GM23248 (cell line): ENCODE measurements at places on chromosomes 3 and 15. TPM values are rescaled to one million over a fixed set of nuclear protein-coding genes. Genes with fewer than 3 reads are reported as not detected.

DNA sequence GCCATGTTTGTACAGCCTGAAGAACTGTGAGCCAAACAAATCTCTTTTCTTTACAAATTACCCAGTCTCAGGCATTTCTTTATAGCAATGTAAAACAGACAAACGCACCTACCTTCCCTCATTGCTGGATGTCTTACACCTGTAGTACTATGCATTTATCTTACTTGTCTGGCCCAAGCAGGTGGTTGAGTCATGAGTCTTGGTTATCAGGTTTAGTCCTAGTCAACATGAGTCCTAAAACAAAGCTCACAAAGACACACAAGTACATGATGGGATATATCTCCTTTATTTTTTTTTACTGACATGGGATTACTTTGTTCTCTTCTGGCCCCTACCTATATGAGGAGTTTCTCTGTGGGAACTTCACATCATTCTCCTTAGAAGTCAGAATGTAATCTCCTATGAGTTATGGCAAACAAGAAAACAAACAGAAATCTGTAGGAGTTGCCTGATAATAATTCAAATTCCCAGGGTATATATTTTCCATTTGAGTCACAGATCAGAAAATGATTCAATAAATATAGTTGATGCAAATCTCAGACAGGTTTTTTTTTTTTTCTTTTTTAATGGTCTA is 33.6 kb upstream of the PLSCR2 start:
- no peaks in the 10 kb centered on the region for H3K36me3 ChIP-seq
- peak overlapping the region; percentile 68 for H3K27ac ChIP-seq
- peaks cover 37% of the 10 kb centered on the region for H3K4me1 ChIP-seq
- peak overlapping the region; percentile 21; the same call in 1 of the 2 replicates for H3K4me3 ChIP-seq
- no peak for DNase-seq
- no peaks in the 10 kb centered on the region for H3K27me3 ChIP-seq

- H3K27me3 ChIP-seq, result no peaks in the 10 kb centered on the region
- no peak overlapping the region for H3K4me3 ChIP-seq
- peaks cover 7% of the 10 kb centered on the region; the same call in 1 of the 2 replicates for H3K36me3 ChIP-seq
- H3K27ac ChIP-seq, result no peak overlapping the region
- DNase-seq, result no peak
Measured at GRCh38 chr15:89852342-89852995, 37.8 kb upstream of the ANPEP start.

DNA sequence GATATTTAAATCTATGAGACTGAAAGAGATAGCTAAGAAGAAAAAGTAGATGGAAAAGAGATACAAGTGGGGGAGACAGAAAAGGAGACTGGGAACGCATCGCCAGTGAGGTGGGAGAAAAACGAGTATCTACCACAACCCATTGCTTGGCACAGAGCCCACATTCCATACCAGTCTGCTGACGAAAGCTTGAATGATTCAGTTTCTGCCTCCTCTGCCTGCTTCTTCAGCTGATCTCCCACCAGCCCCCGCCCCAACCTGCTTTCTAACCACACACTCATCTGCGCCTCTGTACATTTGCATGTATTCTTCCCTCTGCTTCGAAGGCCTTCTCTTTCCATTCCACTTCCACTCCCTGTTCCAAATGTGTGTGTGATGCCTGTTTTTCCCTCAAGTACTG is 188.1 kb downstream of the USP13 start:
- DNase-seq, result peak; percentile 33
- no peaks in the 10 kb centered on the region for H3K4me1 ChIP-seq
- H3K27me3 ChIP-seq, result 0 out of 2 replicates have a peak, but pooled peaks cover under 1% of the 10 kb centered on the region
- H3K36me3 ChIP-seq, result no peaks in the 10 kb centered on the region

DNA sequence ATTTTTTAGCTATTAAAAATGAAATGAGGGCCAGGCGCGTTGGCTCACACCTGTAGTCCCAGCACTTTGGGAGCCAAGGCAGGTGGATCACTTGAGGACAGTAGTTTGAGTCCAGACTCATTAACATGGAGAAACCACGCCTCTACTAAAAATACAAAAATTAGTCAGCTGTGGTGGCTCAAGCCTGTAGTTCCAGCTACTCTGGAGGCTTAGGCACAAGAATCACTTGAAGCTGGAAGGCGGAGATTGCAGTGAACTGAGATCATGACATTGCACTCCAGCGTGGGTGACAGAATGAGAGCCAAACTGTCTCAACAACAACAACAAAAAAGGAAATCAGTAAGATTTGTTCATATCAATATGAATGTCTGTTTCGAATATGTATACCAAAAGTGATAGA is 517.1 kb downstream of the ROBO1 start:
- H3K4me1 ChIP-seq, result peaks cover 27% of the 10 kb centered on the region
- no peak for DNase-seq
- no peak overlapping the region for H3K27ac ChIP-seq
- no peak overlapping the region for H3K4me3 ChIP-seq
- no peaks in the 10 kb centered on the region for H3K36me3 ChIP-seq

DNA sequence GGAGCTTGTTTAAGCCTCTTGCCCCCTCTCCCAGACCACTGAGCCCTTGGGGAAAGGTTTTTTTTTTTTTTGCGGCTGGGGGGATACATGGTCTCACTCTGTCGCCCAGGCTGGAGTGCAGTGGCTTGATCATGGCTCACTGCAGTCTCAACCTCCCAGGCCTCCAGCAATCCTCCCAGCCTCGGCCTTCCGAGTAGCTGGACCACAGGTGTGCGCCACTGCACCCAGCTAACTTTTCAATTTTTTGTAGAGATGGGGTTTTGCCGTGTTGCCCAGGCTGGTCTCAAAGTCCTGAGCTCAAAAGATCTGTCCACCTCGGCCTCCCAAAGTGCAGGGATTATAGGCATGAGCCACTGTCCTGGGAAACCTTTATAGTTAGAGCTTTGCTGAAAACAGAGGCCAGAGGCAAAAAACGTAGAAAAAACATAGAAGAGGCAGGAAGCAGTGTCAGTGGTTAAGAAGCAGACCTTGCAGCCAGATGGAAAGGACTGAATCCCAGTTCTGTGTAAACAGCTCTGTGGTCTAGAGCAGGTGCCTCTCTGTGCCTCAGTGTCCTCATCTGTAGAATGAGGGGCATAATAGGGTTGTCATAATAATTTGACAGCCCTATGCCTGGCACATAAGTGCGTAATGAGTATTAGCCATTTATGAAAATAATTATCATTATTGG is 33.1 kb downstream of the CMTM7 start:
- H3K27me3 ChIP-seq, result no peaks in the 10 kb centered on the region
- peaks cover 27% of the 10 kb centered on the region for H3K4me1 ChIP-seq
- H3K4me3 ChIP-seq, result no peak overlapping the region
- H3K36me3 ChIP-seq, result no peaks in the 10 kb centered on the region
- no peak overlapping the region for H3K27ac ChIP-seq
- DNase-seq, result no peak

DNA sequence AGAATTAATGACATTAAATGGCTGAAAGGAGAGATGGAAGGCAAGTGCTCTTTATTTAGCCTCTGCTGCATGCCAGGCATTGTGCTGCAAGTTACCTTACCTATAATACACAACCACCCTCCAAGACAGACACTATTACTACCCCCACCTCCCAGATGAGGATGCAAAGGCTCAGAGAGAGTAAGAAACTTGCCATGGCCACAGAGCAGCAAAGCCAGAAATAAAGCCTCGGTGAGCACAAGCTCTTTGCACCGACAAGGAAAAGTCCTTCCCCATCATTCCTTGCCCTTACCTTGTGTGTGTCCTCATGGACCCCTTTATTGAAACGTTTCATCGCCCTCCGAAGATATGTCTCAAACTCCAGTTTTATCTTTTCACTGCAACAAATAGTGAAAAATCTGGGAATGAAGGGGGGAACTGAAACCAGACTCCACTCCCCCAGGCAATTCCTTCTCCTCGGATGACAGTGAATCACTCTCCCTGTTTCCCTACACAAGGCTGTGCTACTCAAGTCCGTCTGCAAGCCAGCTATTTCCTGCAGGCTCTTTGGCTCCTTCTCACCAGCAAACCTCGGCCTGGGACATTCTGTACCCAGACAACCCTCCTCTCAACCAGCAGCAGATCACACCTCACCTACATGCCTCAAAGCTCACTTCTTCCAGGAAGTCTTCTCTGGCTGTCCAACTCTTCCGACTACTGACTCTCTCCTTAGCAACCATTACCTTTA is 11.4 kb downstream of the XPC start:
- no peak for DNase-seq
- peaks cover 32% of the 10 kb centered on the region for H3K4me1 ChIP-seq
- H3K27ac ChIP-seq, result no peak overlapping the region
- H3K4me3 ChIP-seq, result no peak overlapping the region

DNA sequence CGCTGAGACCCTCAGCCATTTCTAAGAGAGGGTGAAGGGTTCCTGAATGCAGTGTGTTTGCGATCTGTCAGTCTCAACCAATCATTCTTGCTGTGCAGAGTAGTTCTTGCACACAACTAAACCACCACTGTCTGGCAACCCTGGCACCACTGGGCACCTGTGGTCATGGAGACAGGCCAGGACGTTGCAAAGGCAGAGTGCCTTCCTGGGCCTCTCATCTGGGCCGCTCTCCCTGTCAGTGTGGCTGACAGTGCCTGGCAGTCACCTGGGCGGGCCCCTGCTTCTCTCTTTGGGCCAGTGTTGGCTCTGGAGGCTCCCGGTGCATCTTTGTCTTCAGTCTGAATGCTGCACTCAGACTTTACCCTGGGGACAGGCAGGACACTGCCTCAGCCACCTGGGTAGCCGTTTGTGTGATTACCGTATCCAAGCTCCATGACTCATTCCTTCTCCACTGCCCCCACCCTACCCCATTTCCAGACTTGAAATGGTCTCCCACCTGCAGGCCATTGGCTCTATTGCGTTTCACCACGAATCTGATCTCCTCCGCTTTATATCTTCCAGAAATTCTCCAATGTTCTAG is 104.6 kb upstream of the KLF13 start:
- no peak for DNase-seq
- no peak overlapping the region for H3K4me3 ChIP-seq
- H3K36me3 ChIP-seq, result no peaks in the 10 kb centered on the region
- H3K4me1 ChIP-seq, result no peaks in the 10 kb centered on the region

- peaks cover 4% of the 10 kb centered on the region; the same call in 1 of the 2 replicates for H3K27me3 ChIP-seq
- DNase-seq, result no peak
- H3K27ac ChIP-seq, result no peak overlapping the region
- no peak overlapping the region for H3K4me3 ChIP-seq
- H3K4me1 ChIP-seq, result no peaks in the 10 kb centered on the region
Measured at GRCh38 chr3:102533784-102534183, 99.0 kb downstream of the ZPLD1 start.

DNA sequence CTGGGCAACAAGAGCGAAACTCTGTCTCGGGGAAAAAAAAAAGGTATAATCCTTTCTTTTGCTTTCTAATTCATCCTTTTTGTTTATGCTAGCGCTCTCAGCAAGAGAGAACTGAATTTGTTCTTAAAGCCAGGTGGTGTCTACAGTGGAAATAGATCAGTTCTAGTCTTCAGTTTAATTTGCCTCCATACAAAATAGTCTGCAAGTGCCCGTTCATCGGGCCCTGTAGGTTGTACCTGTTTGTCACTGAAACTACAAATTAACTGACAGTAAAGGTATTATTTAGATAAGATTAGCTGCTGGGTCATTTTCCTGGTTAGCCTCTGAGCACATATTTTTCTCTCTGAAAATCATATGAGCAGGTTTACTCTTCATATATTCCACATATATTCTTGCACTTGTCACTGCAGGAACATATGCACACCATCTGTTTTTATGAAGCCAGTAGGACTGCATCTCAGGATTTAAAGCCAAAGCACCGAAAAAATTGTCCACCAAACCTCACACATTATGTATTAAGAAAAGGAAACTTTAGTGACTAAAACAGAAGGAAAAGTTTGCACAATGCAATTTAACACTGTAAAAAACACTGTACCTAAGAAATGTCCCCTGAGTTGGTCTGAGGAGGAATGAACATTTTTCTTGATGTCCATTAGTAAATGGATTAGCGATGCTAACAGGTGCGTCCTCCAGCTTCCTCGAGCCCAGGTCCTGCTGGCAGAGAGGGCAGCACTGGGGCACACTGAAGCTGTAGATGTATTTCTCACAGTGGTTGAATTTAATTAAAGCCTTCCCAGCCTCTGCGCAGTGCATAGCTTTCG is 437 bp downstream of the MKRN2OS start:
- no peaks in the 10 kb centered on the region for H3K27me3 ChIP-seq
- H3K4me3 ChIP-seq, result no peak overlapping the region
- H3K27ac ChIP-seq, result no peak overlapping the region
- DNase-seq, result no peak

DNA sequence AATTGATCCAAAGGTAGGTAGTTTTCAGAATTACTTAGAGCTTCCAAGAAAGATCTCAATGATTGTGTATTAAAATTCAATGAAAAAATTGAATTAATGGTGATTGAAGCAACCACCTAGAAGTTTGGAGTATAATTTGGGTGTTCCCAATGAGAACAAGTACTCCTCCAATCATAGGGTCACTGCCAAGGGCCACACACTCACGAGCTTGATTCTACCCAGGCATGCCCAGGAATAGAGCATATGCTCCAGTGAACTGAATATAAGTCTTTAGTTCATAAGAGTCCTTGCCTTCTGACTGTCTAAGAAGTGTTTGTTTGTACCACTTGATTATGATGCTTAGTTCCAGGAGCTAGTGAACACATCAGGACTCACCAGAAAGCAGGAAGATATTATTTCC is 133.9 kb downstream of the CPNE4 start:
- H3K4me1 ChIP-seq, result peaks cover 33% of the 10 kb centered on the region
- no peak overlapping the region for H3K27ac ChIP-seq
- no peaks in the 10 kb centered on the region for H3K36me3 ChIP-seq
- DNase-seq, result no peak

- no peaks in the 10 kb centered on the region for H3K36me3 ChIP-seq
- peak; percentile 44 for DNase-seq
- no peaks in the 10 kb centered on the region for H3K27me3 ChIP-seq
- no peak overlapping the region for H3K27ac ChIP-seq
Measured at GRCh38 chr3:143832433-143832832, 15.8 kb downstream of the SLC9A9 start.

Gene MKRN2
- total RNA-seq, result 41.6 and 52.9 TPM in 2 replicates

Gene LEO1
- 28.1 and 33.6 TPM in 2 replicates for total RNA-seq

Gene WDR76
- 9.0 and 11.3 TPM in 2 replicates for total RNA-seq

Gene LYSMD2
- total RNA-seq, result 6.3 and 7.5 TPM in 2 replicates

Gene FAM81A
- 0.32 and 0.51 TPM in 2 replicates for total RNA-seq

Gene HERC2
- total RNA-seq, result 30.0 and 36.6 TPM in 2 replicates

Gene MB21D2
- 24.2 and 26.4 TPM in 2 replicates for total RNA-seq

Gene LDHAL6B
- total RNA-seq, result not detected in 2 replicates

Gene PP2D1
- total RNA-seq, result not detected in 2 replicates
